ENCODE measurements at places on chromosomes 1 and 21.

DNA sequence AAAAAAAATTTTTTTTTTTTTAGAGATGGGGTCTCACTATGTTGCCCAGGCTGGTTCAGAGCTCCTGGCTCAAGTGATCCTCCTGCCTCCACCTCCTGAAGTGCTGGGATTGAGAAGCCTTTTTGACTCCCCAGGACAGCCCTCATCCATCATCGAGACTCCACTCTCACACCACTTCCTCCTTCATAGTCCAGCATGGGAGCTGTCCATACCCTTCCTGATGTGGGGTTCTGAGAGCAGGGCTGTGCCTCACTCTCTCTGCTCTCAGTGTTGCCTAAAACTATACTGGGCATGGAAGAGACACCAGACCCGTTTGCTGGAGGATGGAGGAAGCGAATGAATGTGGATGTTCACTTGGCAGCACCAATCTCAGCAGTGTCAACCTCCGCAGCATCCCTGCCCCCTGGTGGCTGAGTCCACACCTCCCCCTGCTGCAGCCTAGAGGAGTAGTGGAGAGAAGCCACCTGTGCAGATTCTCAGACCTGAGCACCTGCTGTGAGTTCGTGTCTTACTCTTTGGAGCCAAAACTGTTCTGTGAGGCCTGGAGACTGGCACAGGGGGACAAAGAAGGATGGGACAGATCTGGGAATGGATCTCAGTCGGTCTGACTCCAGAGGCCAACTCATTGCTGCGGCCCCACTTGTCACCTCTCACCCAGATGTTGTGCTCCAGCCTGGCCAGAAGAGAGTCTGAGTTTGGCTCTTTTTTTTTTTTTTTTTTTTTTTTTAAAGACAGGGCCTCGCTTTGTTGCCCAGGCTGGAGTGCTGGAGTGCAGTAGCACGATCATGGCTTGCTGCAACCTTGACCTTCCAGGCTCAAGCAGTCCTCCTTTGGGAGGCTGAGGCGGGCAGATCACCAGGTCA, 17.7 kb downstream of the TINAGL1 start:
- peak; percentile 95 for DNase-seq

- no peak for DNase-seq
These were observed 42.8 kb upstream of the IL12RB2 start for GRCh38 chr1:67264899-67265298.

- no peak for DNase-seq
These were observed 16.6 kb downstream of the ACTN2 start for GRCh38 chr1:236702791-236703394.

GRCh38 chr1:2528966-2529783, 888 bp downstream of the HES5 start:
- peak; percentile 70 for DNase-seq

GRCh38 chr1:118983558-118984041, 4.5 kb downstream of the TBX15 start:
- no peak for DNase-seq

DNA sequence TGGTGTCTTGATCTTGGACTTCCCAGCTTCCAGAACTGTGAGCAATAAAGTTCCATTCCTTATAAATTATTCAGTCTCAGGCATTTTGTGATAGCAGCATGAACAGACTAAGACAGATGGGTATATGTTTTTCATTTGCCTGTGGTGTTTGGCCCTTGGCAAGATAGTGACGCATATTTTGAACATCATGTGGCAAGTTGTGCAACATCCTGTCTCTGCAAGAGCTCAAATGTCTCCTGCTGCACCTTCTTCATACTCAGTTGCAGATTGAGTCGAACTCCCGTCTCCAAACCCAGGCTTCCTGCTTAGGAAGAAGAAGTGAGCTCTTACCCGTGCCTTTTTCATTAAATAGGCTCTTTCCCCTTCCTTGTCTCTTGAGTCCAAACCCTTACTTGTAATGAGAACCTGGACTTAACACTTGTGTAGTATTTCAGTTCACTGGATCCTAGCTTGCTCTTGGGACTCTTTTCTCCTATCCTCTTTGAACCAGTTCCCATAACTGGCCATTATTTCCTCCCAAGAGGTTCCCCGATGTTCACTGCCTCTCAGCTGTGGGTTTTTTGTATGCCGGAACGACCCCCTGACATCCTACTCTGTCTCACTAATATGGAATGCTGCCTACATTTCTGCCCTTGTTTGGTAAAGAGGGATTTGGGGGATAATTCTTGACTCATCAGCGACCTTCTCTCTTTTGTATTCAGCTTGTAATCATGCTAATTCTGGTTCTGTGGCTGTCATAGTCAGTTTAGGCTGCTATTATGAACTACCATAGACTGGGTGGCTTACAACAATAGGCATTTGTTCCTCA, 125.0 kb upstream of the KCNK2 start:
- DNase-seq, result no peak

- DNase-seq, result no peak
These were observed 58.4 kb downstream of the NTMT2 start for GRCh38 chr1:170204121-170204520.

DNA sequence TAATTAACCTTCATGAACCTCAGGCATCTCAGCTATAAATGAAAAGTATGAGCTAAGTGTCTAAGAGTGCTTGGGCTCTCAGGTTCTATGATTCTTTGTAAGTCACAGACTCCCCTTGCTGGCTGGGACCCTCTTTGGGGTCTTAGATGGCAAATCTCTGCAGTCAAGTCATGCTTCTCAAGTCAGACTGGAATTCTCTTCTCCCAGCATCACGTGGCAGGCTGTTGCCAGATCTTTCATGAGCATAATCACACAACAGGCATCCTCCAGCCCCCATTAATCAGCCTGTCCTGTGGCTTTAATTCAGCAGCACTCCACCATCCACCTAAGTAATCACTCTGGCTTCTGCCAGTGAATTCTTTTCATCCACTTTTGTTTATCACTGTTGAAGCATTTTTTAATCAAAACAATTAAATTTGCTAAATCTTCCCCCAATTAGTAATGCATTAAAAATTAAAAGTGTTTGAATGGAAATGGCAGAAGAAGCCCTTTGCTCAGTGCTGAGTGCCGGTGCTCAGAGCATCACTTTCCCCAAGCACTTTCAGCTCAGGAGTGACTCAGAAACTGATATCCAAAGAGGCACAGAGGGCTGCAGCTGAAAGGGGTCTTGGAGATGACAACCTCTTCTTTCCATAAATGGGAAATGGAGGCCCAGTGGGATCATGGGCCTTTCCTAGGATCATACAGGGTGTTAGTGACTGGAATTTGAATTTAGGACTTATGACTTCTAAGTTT, 50.2 kb downstream of the C8A start:
- DNase-seq, result no peak

- no peak for DNase-seq
These were observed 49.6 kb downstream of the AK4 start for GRCh38 chr1:65197636-65198035.

DNA sequence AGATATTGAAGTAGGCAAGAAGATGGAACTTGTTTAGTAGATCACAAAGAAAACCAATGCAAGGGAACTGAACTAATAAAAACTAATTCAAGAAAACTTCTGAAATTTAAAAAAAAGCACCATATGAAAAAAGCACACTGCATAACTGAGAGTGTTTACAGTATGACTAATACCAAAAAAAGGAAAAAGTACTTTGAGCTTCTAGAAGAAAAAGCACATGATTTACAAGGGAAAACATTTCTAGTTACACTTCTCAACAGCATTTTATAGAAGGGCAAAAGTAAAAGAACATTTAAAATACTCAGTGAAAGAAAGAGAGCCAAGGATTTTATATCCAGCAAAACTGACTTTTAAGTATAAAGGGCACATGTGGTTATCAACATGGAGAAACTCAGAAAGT, 233.6 kb downstream of the RPS6KC1 start:
- DNase-seq, result peak; percentile 53

- DNase-seq, result peak; percentile 73
These were observed 711 bp downstream of the TRNP1 start for GRCh38 chr1:26994020-26994786.

- peak; percentile 46 for DNase-seq
These were observed 11.4 kb upstream of the VANGL1 start for GRCh38 chr1:115630342-115630741.

GRCh38 chr1:47624531-47624930, 186.7 kb downstream of the FOXD2 start:
- DNase-seq, result peak; percentile 82

DNA sequence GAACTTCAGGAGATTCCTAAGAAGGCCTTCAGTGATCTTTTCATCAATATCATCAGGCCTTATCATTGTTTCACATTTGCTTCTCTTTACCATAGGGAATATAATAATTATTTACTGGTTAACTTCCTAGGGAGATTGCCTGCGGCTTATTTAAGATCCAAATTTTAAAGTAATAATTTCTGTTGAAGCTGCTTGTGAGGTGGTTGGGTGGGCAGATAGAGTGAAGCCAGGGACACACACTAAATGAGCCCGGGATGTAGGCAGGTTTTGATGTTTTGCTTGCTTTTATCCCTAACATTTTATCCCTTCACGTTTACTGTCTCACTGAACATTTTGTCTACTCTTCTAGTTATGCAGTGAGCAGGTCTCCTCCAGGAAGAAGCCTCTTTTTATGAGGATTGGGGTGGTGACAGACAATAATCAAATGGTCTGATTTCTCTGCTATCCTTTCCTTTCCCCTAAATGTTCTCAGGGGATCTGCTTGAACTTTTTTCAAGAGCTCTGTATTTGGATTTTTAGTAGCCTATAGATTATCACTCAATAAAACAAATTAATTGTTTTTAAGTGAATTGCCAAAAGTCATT, 164.7 kb downstream of the RUNX1 start:
- DNase-seq, result no peak

- no peak for DNase-seq
These were observed 100.4 kb downstream of the FGGY start for GRCh38 chr1:59397139-59397858.

GRCh38 chr1:222061711-222062359, 319.9 kb upstream of the DUSP10 start:
- DNase-seq, result peak; percentile 83

All from DMS53 (cell line).